ENCODE measurements at places on chromosomes 4 and X.

DNA sequence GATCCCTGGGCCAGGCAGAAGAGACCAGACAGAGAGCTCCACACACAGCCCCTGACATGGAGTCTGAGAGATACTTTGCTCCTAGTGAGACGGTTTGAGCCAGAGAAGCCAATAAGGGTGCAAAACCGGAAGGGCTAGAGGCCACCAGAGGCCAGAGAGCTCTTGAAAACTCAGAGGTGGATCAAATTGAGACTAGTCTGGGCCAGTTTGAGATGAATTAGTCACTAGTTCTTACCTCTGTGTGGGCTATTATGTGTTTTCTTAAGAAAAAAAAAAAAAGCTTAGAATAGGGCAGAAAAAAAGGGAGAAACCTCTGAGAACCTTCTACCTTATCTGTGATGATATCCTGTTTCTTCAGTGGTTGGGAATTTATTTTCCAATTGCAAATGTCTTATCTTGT is 110.4 kb upstream of the EDNRA start:
- DNase-seq, result no peak

- no peak for DNase-seq
These were observed 324.1 kb downstream of the DHX15 start for GRCh38 chr4:24260133-24260715.

DNA sequence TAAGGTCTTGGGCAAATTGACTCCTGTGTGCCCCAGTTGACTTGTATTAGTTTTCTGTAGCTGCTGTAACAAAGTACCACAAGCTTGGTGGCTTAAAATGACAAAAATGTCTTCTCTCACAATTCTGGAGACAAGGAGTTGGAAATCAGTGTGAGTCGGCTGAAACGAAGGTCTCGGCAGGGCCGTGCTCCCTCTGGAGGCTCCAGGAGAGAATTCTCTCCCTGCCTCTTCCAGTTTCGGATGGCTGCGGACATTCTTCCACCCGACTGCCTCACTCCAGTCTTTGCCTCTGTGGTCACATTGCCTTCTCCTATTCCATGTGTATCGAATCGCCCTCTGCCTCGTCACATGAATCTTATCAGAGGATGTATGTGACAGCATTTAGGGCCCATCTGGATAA is 66.0 kb upstream of the PHOX2B start:
- DNase-seq, result no peak

GRCh38 chrX:39855748-39856129 is 242.0 kb downstream of the BCOR start:
- DNase-seq, result peak; percentile 69

GRCh38 chrX:12421918-12422317 is 283.6 kb downstream of the FRMPD4 start:
- no peak for DNase-seq

- no peak for DNase-seq
These were observed 47.4 kb downstream of the PRDM5 start for GRCh38 chr4:120874792-120875774.

- DNase-seq, result no peak
These were observed 13.7 kb downstream of the LINC00632 start for GRCh38 chrX:140723121-140723715.

DNA sequence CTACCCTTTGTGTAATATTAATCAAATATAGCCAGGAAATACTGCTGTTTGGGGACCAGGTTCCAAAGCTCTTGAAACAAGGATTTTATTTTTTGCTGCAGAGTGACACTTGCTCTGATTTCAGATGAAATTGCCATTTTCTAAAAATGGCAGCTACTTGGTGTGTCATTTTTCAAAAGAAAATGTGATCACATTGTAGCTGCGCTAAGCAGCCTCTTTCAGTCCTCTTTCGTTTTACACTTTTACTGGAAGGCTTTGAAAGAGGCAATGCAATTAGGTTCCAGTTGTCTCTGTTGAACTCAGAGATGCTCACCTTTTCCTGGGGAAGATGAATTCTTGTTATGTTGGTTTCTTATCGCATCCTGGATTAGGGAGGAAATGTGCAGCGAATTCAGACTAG is 85.1 kb downstream of the CT47B1 start:
- DNase-seq, result no peak

- DNase-seq, result no peak
These were observed 48.8 kb upstream of the HMX1 start for GRCh38 chr4:8920289-8920965.

DNA sequence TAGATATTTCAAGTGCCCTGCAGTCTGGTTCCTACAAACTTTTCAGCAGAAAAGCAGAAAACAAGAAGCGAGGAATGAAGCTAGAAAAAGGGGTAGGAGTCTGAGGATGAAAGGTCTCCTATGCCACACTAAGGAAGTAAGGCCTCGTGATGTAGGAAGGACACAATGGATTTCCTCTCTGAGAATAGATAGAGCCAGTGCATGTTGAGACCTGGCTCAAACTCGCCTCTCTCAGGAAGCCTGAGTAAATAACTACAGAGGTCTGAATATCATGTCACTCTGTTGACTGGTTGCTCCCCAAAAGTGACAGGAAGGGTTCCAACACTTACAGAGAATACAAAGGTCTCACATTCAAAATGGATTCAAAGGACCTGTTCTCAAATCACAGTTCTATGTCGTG is 93.3 kb downstream of the GRIA3 start:
- DNase-seq, result no peak

- no peak for DNase-seq
These were observed 154.1 kb upstream of the CPEB2 start for GRCh38 chr4:14848229-14848628.

GRCh38 chr4:11069083-11069482 is 359.6 kb downstream of the HS3ST1 start:
- no peak for DNase-seq

DNA sequence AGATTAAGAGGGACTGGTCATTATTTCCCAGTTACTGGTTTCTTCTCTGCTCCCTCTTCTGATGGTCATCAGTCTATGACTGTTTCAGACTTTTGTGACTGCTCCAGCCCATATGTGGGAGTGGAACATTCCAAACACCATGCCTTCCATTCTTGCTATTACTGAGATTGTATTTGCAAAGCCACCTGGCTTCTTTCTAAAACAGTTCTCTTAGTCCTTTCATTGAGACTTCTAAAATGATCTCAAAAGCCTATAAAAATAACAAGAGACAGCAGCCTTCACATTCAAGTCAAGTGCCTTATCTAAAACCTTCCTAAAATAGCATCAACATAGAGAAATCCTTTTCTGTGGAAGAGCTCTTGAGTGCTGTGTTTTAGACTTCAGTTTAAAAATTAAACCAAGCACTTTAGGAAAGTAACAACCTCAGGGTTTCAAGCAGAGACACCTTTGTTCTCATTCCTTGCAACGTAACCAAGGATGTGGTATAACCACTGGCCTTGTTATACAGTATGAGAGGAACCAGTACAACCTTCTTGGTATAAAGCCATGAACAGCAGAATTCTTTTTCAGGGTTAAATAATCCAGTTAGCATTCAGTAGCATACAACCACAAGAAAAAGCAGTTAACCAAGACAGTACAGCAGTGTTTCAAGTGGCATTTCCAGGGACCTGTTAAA is 97.1 kb downstream of the NFKB1 start:
- no peak for DNase-seq
